ENCODE measurements at places on chromosomes 13 and 19.
A peak's percentile ranks its signal among the peaks of the same experiment; 100 is the strongest.

GRCh38 chr13:35836446-35836845, 294.7 kb downstream of the DCLK1 start:
- DNase-seq, result no peak

- no peak for DNase-seq
Observed at GRCh38 chr13:42106998-42107397, 58.5 kb downstream of the DGKH start.

- DNase-seq, result no peak
Observed at GRCh38 chr13:33116321-33117010, 100.2 kb downstream of the KL start.

GRCh38 chr13:69866555-69866954, 241.1 kb upstream of the ATXN8OS start:
- no peak for DNase-seq

DNA sequence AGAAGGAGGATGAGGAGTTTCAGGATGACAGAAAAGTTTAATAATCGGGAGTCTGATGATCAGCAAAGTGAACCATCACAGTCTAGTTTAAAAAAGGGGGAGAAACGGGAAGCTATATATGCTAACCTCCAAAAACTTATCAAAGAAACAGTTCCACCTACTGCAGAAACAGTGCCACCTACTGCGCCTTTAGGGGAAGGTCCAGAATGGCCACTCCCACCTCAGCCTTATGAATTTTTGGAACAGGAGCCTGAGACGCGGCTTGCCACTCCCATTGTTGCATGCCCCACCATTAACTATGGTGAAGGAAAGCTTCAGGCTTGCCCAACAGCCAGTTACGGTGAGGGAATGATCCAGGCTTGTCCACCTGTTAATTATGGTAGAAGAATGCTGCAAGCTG, 929.0 kb downstream of the SLITRK6 start:
- no peak for DNase-seq

GRCh38 chr13:42615691-42616090, 41.7 kb downstream of the TNFSF11 start:
- no peak for DNase-seq

DNA sequence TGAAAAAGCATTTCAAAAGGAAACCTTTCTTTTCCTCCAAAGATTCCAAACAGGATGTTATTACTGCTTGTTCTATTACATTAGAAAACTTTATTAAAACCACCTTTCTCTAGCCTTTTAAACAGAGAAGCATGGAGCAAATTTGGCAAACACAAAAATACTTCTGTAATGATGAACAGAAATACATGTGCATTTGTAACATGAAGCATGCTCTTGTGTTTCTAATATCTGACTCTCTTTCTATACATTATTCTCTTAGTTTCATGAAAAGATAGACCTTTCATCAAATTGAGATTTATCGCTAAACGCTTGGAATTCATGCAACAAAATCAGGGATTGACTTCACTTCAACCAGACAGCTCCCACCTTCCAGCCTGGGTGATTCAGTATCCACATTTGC, 152.8 kb upstream of the IRS2 start:
- no peak for DNase-seq

GRCh38 chr13:49436890-49437289, 7.0 kb downstream of the CAB39L start:
- no peak for DNase-seq

DNA sequence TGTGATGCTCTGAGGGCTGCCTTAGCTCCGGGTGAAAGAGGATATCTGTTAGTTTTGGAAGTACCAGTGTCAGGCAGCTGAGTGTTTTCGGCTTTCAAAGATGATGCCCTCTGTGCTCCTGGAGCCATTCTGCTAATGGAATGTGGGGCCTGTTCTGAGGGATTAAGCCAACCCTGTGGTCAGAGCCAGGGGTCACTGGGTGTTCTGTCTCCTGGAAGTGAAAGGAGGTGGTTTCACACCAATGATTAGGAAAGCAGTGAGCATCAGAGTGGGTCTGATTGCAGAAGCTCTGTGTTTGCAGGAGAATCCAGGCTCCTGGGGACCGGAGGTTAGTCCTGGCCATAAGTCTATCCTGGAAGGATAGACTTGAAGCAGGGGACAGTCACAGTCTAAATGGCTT, 94.6 kb downstream of the UQCRFS1 start:
- DNase-seq, result no peak

- DNase-seq, result no peak
Observed at GRCh38 chr13:28163587-28163986, 25.2 kb downstream of the PAN3 start.

DNA sequence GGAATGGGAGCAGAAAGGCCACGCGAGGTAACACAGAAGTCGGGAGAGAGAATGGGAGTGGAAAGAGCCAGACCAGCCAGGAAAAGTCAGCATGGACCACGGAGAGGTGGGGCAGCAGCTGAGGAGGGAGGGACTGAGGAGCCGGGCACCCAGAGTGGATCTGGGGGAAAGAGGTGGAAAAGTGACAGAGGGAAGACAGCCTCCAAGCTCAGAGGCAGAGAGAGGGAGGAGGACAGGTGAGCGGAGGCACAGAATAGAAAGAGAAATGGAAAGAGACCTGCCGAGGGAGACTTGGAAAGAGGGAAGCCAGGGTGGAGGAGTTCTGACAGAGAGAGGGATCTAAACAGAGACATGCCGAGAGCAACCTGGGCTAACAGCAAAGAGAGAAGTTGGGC, 1.6 kb downstream of the GRIK5 start:
- DNase-seq, result no peak

- DNase-seq, result no peak
Observed at GRCh38 chr19:15390814-15391213, 11.2 kb upstream of the AKAP8 start.

- DNase-seq, result no peak
Observed at GRCh38 chr13:104584481-104584880, 1518.3 kb upstream of the SLC10A2 start.

DNA sequence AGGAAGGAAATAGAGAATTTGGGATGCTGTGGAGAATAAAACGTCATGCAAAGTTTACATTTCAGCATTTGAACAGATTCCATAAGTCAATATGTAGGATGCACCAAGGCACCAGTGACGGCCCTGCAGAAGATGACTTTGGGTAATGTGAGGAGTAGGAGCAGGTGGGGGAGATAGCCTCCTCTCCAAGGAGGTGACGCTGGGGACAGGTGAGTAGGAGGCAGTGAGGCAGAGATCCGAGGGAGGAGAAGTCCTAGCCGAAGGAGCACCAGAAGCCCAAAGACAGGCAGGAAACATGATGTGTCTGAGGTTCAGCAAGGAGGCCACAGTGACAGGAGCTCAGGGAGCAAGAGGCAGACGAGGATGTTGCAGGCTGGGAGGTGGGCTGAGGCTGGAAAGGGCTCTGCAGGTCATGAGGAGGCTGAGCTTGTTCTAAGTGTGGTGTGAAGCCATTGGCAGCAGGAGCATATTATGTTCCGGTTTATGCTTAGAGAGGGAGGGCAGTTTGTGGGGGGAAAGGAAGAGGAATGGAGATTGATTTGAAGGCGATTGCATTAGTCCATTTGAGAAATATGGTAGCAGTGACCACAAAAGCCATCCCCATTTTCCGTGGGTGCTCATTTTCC, 55.7 kb upstream of the C1QTNF9 start:
- DNase-seq, result no peak

DNA sequence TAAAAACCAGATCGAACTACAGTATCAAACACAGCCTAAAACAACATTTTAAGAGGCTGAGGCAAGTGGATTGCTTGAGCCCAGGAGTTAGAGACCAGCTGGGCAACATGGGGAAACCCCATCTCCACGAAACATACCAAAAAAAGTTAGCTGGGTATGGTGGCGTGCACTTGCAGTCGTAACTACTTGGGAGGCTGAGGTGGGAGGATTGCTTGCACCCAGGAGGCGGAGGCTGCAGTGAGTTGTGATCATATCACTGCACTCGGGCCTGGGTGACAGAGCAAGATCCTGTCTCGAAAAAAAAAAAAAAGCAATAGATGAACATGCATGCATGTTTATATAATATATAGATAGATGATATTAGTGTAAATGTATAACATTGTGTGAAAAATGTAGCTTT, 5.2 kb upstream of the MRPS31 start:
- DNase-seq, result no peak

- no peak for DNase-seq
Observed at GRCh38 chr19:41409288-41409687, 11.7 kb downstream of the BCKDHA start.

- DNase-seq, result no peak
Observed at GRCh38 chr19:29328586-29328985, 115.6 kb upstream of the UQCRFS1 start.

DNA sequence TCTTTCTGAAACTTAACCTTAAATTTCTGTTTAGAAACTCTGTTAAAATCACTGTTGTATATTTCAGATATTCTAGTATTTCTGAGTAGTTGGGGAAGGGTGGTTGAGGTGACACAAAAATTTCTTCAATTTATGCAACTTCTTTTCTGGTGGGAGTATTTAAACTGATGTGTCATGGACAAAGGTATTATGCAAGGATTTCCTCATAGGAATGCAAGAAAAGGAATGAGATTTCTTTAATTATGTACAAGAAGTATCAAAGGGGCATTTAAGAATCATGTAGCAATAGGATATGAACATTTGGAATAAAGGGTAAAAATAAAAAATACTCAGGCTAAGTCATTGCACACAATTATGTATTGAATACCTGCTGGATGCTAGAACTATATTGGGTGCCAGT, 575.8 kb upstream of the KLF12 start:
- no peak for DNase-seq

- DNase-seq, result no peak
Observed at GRCh38 chr13:95020298-95020987, 280.8 kb downstream of the ABCC4 start.

GRCh38 chr13:35448465-35448864, 28.0 kb downstream of the MAB21L1 start:
- DNase-seq, result no peak

- DNase-seq, result no peak
Observed at GRCh38 chr19:34350161-34350561, 14.8 kb upstream of the GPI start.

DNA sequence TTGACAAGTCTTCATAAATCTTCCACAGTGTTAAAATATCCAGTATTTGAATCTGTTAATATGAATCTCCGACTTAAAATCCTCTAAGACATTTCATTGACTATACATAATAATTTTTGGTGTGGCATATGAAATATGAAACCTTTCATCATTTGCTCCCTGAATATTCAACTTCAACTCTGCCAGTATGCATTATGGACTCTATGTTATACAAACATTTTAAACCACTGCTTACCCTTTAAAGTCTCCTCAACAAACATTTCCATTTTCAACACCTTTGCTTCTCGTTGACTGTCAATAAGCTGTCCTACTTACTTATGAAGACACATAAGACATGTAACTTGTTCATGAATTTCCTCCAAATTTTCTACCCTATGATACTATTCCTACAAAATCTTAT, 579.4 kb upstream of the SLITRK6 start:
- no peak for DNase-seq

GRCh38 chr13:94620286-94620896, 18.7 kb downstream of the GPR180 start:
- DNase-seq, result no peak

DNA sequence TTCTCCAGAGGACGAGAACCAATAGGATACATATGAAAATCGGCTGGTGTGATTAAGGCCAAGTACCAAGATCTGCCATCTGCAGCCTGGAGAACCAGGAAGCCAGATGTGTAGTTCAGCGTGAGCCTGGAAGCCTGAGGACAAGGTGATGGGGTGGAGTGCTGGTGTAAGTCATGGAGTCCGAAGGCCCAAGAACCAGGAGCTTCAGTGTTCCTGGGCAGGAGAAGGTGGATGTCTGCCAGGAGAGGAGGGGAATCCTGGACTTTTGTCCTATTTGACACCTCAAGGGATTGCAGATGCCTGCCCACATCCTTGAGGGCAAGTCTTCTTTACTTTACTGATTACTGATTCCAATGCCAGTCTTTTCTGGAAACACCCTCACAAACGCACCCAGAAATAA, 71.5 kb downstream of the SPATA13 start:
- peak; percentile 53 for DNase-seq

DNA sequence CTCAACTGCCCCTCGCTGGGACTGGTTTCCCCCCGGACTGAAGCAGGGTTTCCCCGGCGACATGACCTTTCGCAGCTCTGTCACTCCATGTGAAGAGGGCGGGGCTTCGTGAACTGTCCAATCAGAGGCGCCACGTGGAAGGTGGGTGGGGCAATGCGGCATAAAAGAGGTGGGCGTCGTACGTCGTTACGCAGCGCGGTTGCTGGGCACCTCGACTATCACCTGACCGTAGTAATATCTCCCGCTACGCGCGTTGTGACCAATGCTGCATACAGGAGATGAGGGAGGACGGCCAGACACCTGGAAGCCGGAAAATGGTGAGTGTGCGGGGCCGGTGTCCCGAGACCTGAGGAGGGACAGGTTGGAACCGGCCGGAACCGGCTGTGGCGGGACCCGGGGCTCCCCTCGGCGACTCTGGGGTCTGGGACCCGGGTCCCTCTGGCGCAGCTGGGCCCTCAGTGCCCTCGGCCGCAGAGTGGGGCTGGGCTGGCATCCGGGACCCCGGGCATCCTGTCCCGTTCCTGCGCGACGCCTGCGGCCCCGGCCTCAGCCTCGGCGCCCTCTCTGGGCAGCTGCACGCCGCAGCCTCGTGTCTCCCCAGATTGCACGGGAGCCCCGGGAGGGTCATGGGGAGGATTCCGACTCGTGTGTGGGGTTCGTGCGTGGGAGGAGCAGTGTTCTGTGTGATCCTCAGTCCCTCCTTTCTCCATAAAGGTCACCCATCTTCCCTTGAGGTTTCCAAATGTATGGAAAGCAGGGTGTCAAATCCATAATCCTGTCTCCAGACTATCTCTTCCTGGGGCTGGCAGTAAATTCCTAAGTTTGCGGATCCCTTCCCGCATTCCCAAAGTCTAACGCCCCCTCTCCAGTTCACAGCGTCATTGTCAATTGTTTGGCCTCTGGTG, 32.2 kb downstream of the ZNF136 start:
- peak; percentile 16 for DNase-seq

GRCh38 chr19:10871711-10872545, 575 bp downstream of the CARM1 start:
- DNase-seq, result no peak

Measured in NCI-H524 treated with DMSO at 0.1 percent for 48 hours (cell line).